ENCODE measurements at places on chromosomes 12 and 14.
A peak's percentile ranks its signal among the peaks of the same experiment; 100 is the strongest.

DNA sequence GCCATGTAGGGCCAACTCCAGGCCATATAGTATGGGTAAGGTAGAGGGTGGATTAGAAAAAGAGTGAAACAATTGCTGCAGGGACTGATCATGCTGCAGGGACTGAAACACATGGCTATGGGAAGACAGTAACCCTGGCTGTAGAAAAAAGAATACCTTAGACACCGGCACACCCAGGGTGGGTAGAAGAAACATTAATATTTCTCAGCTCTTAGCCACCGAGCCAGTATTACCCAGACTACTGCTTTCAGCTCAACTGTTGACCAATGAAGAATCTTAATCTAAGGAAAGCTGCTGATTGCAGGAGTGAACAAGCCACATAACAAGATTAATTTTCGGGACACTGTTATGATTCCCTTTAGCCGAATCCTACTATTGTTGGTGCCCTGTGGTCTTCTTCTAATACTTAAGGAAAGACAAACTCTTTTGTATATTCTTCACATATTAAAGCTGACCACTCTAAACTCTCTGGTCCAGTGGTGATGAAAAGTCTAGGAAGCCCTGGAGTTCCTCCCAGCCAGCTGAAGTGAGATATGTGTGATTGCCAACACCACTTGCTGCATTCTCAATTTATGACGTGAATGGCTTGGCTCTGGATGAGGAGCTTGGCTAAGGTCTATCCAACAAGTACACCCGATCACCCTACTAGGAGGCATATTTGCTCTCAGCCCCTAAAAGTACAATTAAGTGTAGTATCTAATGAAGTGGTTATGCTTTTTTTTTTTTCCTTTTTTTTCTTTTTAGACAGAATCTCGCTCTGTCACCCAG is 69.2 kb downstream of the NOVA1 start:
- DNase-seq = no peak

GRCh38 chr12:104544836-104545235 is 88.1 kb downstream of the CHST11 start:
- no peak for DNase-seq

DNA sequence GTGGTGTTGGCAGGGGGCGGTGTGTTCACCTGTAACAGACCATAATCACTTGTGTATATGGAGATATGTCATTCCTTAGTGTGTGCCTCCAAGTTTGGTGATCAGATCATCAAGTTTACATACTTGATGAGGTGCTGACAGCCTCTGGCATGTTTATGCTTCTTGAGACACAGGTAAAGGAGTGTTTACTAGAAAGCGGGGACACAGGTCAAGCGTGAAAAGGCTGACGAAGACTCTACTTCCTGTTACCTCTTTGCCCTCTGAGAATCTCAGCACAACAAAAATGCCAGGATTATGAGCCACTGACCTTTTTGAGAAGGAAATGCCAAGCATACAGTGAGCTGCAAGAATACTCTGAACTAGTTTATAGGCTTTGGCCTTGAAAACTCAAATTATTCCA is 29.6 kb downstream of the PRDM4 start:
- DNase-seq = peak; percentile 55

- DNase-seq = peak; percentile 22
These were observed 400.4 kb downstream of the ATP23 start for GRCh38 chr12:58341791-58342190.

DNA sequence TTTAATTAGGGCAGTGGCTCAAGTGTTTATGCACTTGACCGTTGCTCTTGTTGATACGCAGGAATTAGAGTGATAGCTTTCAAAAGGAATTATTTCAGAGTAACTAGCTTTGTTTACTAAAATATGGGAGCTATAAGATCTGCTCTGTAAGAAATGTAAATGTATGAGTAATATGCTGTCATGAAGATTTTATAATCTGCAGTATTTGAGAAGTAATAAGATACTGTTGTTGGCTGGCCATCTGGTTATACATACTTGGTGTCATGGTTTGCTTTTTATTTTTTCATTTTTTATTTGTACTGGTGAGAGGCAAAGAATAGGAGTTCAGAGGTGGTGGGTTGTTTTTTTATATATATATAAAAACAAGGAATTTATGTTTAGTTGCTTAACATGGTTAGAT is 58.5 kb downstream of the PLXNC1 start:
- peak; percentile 72 for DNase-seq

GRCh38 chr12:23099604-23100003 is 474.6 kb downstream of the ETNK1 start:
- peak; percentile 61 for DNase-seq

DNA sequence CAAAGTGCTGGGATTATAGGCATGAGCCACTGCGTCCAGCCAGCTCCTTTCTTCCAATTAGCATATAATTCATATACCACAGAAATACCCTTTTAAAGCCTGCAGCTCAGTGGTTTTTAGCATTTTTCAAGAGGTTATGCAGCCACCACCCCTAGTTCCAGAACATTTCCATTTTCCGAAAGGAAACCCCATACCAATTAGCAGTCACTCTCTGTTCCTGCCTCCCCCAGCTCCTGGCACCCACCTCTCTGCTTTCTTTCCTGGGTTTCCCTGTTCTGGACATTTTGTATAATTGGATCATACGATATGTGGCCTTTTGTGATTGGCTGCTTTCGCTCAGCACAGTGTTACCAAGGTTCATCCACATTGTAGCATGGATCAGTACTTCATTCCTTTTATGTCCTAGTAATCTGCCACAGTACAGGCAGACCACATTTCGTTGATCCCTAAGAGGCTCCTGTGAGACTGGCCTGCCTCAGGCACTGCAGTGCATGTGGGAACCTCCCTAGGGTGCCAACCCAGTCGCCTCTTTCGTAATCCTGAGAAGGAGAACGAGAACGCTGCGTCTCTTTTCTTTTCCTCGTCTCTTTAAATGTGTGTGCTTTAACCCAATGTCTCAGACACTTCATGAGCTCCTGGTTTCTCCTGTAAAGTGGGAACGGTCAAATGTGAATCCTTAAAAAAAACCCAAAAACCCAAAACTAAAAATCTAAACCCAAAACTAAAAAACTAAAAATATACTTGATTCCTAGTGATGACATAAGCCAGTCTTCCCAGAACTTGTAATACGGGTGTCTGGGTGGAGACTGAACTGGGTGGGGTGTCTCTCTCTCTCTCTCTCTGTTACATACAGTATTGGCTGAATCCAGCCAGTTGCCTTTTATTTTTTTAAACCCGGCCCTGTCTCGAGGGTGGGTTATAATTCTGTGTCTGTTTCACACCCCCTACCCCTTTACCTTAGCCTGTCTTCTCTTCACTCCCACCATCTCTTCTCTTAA is 14.7 kb downstream of the AACS start:
- DNase-seq = peak; percentile 63

- no peak for DNase-seq
These were observed 380.8 kb upstream of the TMEM132C start for GRCh38 chr12:127885954-127886750.

DNA sequence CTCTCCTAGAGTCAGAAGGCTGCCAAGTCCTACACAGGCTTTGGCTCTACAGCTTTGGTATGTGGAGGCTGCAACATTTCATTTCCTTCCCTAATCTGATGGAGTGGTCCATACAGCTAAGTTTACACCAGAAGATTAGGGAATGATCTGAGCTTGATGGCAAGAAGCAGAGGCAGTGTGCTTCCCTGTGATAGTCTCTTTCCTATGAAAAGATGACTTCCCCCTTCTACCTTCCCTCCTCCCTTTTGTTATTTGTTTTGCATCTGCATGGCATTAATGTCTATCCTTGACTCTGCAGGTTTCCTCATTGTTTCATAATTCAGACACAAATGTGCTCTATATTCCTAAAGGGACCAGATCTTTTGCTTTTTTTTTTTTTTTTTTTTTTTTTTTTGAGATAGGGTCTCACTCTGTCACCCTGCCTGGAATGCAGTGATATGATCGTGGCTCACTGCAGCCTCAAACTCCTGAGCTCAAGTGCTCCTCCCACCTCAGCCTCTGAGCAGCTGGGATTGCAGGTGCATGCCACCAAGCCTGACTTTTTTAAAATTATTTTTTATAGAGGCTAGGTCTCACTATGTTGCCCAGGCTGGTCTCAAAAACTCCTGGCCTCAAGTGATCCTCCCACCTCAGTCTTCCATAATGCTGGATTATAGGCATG is 76.3 kb downstream of the GRIP1 start:
- DNase-seq = no peak

GRCh38 chr12:106498056-106498455 is 84.7 kb upstream of the RFX4 start:
- no peak for DNase-seq

DNA sequence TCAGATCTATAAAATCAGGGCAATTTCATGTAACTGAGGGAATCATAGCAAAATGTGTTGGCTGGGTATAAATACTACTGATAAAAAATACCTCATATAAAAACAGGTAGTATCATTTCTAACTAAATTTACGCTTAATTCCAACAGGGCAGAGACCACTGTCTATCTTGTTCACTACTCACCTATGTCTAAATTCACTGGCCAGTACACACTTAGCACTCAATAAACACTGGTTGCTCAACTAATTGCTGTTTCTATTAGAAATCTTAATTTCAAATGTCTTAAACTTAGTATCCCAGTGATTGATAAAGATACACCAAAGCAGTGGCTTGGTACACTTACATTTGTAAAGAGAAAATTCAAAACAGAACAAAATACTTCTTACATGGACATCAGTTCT is 55.6 kb downstream of the HNRNPC start:
- no peak for DNase-seq

- DNase-seq = no peak
These were observed 137.0 kb downstream of the CRADD start for GRCh38 chr12:93813972-93814821.

DNA sequence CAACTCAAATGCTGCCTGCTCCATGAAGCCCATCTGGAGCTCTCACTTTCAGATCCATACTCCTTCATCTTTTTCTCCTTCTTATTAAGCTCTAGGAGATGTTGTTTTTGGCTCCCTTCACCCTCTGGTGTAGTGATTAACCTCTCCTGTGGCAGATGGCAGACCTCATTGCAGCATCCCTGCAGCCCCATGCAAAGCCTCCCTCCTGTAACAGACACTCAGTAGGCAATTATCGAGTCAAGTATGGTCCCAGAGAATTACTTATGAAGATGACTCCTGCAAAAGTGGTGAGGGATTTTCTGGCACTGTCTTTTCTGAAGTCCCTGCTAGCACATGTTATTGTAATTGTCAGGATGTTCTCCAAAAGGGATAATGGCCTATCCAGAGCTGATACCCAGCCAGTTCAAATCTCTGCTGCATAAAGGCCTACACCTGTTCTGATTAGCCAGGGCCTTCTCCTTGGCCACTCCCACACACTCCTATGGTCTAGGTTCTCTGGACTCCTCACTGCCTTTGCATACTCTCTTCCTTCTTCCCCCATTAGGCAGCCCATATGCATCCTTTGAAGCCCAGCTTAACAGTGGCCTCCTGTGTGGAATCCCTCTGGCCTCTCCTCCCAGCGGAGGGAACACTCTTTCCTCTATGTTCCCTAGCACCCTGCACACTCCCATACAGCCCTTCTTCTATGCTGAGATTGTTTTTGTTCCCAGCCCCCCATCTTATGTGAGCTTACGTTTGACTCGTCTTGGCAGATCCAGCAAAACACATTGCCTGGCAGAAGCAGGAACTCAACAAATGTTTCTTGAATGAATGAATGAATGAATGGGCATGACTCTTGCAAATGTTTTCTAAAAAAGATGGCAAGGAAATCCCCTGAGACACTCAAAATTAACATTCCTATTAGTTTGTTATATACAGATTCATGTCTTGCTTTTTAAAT is 43.9 kb upstream of the MDM1 start:
- DNase-seq = no peak

DNA sequence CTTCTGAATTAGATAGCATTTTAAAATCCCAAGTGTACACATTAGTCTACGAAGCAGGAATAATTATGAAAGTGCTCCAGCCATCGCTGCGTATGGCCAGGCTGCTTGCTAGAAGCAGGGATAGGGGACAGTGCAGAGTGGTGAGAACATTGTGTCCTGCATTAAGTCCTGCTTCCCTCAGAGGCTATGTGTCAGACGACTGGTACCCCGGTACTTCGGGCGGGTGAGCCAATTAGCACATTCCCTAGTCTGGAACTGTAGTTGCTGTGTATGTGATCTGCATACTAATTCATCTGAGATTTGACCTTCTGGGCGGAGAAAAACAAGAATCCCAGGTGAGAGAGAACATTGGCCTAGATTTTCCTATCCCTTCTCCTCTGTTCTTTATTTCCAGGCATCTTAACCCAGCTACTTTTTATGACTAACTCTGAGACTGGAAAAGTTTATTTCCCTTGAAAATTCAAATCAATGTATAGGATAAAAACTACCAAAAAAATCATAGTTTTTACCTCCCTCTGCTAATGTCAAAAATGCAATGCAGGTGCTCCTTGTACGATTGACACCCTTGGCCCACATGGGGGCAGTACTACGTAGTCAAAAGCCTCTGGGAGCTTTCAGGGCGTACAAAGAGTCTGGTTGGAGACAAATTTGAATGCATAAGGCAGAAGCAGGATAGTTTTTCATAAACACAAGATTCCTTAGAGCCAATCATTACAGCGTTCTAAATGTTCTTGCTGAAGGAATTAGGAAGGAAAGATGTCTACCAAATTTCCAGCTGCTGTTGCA is 764.3 kb downstream of the NOVA1 start:
- DNase-seq = peak; percentile 36
